ENCODE measurements at places on chromosomes 5 and 9.

DNA sequence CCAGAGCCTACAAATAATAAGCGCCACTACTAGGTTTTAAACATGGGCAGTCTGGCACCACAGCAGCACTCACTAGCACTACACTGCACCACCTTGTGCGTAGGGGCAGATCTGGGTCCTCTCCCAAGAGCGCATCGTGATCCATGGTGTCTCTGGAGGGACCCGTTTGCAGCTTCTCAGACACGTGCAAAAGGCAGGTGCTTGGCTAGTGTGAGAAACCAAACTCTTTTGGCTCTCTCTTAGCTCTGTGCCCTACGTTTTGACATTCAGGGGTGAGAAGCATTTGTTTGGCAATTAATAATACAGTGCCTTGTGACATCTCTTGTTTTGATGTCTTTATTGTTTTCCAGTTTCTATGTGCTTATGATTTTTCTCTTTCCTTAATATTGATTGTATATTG lies 75.4 kb upstream of the EGFLAM start:
- no peak for DNase-seq

GRCh38 chr9:136342181-136343120 lies 15.1 kb downstream of the GPSM1 start:
- DNase-seq = peak; percentile 48

DNA sequence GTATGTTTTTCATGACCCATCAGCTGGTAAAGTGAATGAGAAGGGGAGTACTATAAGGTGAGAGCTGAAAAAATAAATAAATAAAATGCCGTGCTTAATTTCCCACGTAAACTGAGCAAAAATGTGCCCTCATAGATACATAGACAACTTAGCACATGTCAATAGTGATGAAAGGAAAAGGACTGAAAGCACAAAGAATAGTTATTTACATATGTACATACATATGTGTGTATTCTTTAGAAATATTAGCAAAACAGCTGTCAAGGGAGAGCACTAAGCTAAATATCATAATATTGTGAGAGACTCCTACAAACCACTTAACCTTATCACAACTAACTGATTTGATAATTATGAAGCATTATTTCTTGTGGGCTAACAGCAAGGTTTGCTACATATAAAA lies 213.6 kb upstream of the FTMT start:
- DNase-seq = no peak

- no peak for DNase-seq
These were observed 1.4 kb downstream of the CMYA5 start for GRCh38 chr5:79691007-79691406.

DNA sequence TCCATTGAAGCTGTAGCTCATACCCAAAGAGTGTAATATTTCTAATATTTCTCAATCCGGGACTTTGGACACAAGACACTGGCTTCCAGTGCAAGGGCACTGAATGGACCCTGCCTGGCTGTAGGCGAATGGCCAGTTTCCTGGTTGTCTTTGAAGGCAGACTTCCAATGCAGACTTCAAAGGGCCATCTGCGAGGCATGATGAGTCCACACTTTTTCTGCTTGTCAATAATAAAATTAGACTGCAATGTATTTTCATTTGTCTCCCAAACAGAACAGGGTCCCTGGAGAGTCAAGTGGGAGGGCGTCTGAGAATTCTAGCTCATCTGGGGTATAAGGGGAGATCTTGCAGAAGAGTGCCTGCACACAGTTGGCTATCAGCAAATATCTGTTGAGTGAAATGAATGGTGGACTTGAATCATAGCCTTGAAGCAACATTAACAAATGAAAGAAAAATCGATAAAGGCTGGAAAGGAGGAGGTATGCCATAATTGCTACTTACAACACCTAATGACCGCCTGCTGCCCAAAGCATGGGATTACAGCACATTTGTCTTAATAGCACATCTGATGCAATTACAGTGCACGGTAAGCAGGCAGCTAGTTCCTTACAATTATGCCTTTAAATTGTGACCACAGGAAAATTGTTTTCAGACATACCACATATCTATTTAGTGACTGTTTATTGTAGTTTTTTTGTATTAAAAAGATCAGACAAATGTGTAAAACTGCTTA lies 137.5 kb downstream of the ARHGEF28 start:
- no peak for DNase-seq

DNA sequence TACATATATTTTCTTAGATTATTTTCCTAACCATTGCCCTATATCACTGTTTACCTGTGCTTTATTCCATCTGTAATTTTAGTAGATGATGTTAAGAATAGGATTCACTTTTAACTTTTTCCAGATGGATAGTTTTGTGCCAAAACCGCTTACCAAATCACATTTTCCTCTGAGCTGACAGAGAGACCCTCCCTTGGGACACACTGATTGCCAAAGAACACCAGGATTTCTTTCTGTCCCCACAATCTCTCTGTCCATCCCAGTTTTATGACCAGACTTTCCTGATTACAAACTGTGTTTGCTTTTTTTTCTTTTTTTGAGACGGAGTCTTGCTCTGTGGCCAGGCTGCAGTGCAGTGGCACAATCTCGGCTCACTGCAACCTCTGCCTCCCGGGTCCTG lies 81.3 kb upstream of the SPATA31C2 start:
- DNase-seq = no peak

- DNase-seq = no peak
These were observed 172.8 kb downstream of the TLE4 start for GRCh38 chr9:79744521-79744920.

GRCh38 chr5:13624283-13625074 lies 320.0 kb downstream of the DNAH5 start:
- DNase-seq = no peak

DNA sequence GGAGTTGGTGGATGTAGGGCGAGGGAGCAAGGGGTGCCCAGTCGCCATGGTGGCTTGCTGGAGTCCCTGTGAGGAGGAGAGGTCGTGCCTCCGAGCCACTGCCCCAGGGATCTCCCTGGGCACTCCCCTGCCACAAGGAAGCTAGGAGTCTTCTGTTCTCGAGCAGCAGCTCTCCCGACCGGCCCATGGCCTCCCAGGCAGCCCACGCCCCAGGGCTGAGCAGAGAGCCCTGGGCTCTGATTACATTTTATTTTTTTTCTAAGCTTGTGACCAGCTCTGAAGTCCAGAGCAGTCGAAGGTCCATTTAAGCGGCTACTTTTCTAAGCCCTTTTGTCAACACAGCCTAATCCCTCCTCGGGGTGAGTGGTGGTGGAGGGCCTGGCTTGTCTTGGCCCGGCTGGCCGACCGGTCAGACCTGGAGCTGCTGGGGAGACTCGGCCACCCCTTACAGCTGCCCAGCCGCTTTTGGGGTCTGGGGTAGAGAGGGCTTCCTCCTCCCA lies 2.1 kb downstream of the RXRA start:
- DNase-seq = no peak

DNA sequence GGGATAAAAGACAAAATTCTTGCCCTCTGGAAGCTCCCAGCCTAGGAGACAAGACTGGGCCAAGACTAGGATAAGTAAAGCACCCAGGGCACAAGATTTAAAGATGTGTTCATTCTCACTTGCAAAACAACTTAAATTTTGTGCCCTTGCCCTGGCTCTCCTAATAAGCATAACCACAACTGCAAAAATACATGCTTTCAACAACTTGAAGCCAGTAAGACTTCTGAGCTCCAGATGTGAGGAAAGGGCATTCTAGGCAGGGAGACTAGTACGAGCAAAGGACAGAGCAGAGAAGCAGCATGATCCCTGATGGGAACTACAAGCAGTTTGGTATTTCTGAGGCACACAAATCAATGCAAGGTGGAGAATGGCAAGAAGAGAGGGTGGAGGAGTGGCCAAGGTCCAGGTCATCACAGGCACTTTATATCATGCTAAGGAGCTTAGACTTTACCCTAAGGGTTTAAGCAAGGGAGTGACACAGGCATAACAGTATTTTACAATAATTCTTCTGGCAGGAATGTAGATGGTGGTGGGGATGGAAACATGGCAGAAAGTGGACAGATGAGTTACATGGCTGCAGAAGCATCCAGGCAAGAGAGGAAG lies 30.1 kb upstream of the SIL1 start:
- no peak for DNase-seq

DNA sequence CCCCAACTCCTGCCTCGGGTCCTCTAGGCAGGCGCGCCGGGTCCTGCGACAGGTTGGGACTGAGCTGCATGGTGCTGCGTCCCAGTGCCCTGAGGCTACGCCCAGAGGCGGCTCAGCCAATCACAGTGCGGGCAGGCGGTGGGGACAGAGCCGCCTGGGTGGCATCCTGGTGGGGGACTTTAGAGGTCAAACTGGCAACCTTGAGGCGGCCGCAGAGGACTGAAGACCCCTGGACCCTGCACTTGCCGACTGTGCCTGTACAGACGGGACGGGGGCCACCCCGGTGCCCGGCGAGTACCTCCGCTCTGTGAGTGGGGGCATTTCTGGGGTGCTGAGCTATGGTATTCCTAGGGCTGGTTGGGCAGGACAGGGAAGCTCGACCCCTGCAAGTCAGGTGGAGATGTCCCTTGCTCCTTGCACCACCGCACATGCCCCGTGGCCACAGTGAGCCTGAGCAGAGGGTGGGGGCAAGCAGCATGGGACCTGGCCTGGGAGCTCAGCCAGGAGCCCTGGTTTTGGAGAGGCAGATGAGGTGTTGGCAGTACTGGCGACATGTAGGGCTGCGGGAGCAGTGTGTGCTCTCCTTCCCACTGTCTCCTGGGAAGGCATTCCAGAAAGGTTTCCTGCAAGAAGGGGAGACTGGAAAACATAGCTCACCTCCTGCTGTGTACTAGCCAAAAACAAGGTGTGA lies 45.5 kb downstream of the CTSL start:
- no peak for DNase-seq

DNA sequence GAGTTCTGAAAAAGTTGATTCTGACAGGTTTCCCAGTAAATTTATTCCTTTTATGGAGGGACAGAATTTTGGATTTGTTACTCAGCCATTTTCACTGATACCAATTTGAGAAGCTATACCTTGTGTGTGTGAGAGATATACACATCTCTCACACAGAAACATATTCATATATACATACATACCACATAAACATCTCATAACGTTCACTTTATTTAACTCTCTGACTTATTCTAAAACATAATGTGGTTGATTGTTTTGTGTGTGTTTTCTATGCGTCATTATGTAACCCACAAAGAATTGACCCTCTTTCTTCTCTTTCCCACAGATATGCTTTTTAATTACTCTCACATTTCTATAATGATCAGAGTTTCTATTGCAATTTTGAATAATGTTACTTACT lies 570.8 kb upstream of the TLE4 start:
- DNase-seq = no peak

- DNase-seq = no peak
These were observed 14.9 kb downstream of the ZNF474 start for GRCh38 chr5:122144236-122144635.

DNA sequence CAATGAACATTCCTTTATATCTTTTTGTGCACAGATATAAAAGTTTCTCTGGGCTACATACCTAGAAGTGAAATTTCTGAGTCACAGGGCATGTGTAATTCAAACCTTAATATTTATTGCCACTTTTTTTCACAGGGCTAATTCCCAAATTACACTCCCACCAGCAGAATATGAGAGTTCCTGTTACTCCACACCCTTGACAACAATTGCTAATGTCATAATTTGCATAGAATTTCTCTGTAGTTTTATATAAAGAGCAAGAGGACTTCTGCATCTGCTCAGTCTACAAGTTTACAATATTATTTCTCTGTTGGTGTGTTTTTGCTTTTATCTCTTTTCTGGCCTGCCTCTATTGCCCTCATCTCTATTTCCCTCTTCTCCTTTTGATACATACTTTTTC lies 518.5 kb downstream of the ZNF608 start:
- DNase-seq = no peak

DNA sequence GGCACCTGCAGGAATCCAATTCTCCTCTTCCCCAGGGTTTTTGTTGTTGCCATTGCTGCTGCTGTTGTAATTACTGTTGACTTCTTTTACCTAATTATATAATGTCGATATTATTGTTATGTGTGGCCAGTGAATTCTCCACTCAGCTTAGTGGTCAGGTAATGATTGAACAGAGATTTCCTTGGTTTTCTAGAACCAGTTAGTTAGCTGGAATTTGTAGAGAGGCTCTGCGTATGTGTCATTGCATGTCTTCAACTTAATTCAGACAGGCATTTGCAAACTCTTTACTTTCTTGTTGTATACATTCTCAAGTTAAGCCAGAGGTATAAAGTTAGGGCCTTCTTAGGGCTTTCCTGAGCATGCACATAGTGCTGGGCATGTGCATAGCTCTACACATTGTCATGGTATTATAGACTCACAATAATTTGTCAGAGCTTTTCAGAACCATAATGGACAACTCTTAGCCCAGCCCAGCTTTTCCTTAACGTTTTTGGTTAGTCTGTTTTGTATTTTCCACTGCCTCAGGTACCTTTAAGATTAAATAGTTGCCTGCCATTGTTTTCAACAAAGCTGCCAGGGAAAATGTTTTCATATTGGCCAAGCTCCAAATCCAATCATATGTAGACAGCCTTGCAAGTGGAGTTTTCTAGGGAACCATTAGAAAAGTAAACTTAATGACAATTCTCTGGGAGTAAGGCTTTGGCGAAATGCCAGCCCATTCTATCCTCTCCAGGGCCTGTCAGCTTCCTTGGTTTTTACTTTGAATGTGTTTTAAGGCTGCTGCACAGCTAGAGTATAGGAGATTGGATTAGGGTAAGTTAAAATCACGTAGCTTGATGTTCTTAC lies 68.1 kb downstream of the UBE2R2 start:
- DNase-seq = peak; percentile 9

- DNase-seq = no peak
These were observed 41.9 kb upstream of the TEX48 start for GRCh38 chr9:114723931-114724330.

DNA sequence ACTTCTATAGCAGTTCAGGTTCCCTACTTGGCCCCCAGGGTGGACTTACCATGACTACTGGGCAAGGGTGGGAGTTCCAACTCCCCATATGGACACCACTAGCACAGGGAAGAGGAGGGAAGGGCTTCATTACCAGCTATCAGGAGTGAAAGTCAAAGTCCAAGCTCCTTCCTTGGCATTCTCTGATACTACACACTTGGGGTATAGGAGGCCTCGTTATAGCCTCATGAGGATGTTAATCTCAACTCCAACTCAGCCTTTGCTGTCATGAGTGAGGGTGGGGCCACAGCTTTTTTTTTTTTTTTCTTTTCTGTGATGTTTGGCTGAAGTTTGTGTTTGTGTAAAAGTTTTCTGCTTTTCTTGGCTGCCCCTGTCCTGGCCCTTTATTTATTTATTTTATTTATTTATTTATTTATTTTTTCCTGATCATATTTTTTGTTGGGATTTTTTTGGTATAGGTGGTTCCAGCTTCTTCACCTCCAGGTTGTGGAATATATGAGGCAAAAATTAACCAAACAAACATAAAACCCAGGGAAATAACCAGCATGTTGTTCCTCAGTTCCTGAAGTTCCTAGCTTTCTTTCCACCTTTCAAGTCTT lies 8.7 kb downstream of the GARIN3 start:
- no peak for DNase-seq

GRCh38 chr5:128038643-128039042 lies 44.9 kb upstream of the SLC12A2 start:
- DNase-seq = no peak

DNA sequence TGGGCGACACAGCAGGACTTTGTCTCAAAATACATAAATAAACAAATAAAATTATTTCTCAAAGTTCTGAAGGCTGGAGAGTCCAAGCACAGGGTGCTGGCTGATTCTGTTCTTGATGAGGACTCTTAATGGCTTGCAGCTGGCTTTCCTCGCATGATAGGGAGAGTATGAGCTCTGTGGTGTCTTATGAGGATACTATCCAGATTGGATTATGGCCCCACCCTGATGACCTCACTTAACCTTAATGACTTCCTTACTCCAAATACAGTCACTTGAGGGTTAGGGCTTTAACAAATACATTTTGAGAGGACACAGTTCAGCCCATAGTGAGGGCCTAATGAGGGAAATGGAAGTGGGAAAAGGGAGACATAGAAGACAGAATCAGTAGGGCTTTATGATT lies 87.7 kb downstream of the FOCAD start:
- DNase-seq = no peak
